ENCODE measurements at places on chromosomes 5 and 9.

GRCh38 chr5:93909356-93909755 lies 168.0 kb upstream of the POU5F2 start:
- DNase-seq, result no peak

DNA sequence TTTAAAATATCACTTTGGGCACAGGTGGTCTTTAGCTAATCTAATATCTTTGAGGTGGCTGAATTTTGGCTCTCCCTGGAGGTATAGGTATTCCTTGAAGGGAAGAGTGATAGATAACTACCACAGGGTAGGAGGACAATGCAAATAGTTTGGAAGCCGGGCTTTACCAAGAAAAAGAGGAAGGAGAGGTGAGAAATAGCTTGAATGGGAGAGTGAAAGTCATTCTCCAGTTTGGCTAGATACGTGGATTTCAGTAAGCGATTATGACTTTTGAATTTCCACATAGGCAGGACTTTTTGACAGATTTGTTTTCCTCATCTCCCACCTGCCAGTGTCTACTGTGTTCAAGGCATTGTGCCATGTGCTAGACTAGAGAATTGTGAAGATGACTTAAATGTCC lies 45.5 kb downstream of the RASA1 start:
- DNase-seq, result no peak

DNA sequence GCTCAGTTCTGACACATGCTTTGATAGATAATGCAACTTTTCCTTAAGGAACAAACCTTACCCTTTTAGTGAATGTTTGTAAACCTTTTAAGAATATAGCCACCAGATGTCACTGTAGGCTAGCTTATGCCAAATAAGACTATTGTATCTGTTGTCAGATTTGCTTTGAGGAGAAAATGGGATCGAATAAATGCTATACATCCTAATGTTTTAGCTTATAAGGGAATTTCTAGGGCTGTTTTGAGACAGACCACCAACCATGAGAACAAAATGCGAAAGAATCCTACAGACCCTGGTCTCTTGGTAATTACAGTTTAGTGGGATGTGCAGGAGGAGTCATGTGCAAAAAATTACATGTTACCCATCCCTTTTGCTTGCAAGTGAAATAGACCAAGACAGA lies 127.6 kb upstream of the NMUR2 start:
- no peak for DNase-seq

DNA sequence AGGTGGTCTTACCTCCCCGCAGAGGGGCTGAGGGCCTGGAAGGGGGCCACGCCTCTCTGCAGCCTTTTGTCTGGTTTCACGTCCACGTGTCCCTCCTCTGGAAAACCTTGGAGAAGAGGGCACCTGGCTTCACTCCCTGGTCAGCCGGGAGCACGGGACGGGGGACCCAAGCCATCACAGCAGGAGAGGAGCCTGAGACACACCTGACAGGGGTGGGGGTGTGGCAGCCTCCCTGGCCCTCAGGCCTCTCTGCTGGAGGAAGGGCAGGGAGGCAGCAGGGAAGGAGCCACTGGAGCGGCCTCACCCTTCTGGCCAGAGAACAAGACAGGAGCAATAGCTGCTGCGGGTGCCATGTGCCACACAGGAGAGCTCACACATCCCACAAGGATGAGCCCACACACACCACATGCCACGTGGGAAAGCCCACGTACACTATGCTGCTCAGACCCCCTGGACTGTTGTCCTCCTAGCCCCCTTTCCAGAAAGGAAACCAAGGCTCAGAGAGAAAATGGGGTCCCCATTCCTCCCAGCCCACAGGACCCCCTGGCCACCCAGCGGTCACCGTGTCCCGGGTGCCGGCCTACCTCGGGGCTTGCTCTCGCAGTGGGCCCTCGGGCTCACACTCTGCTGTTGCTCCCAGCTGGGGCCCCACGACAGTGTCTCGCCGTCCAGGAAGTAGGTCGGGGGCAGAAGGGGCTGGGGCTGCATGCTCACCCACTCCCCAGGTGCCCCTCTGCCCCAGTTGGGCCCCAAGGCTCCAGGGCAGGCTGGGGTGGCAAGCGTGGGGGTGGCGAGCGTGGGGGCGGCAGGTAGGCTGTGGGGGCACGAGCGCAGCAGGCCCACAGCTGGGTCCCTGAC lies 18.2 kb downstream of the CCDC187 start:
- DNase-seq, result no peak

GRCh38 chr9:120331913-120332312 lies 248.1 kb downstream of the CDK5RAP2 start:
- DNase-seq, result no peak

DNA sequence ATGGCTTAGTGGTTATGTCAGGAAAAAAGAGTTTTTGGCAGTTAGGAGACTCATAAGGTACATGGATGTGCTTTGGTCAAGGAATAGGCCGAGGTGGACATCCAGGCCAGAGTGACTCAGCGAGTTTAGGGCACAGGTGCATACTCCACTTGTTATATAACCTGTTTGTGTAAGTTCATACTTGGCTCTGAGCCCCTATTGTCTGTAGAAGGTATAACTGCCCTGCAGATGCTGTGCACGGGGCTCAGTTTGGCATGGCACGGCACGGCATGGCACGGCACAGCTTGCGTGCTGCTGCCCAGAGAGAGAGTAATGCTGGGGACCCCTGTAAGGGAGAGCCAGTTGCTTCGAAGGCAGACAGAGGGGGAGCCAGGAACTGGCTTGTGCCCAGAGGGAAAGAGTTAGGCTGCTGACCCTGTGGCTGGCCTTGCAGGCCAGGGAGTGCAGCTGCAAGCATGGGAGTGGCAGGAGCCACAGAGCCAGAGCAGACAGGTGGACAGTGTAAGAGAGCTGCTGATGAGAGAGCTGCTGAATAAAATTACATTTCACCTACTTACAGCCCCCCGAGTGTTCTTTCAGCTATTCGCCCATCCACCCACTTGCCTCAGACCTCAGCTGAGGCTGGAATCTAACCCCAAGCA lies 32.2 kb downstream of the GCNT4 start:
- no peak for DNase-seq

- no peak for DNase-seq
These were observed 158.8 kb downstream of the DEPDC1B start for GRCh38 chr5:60540856-60541805.

DNA sequence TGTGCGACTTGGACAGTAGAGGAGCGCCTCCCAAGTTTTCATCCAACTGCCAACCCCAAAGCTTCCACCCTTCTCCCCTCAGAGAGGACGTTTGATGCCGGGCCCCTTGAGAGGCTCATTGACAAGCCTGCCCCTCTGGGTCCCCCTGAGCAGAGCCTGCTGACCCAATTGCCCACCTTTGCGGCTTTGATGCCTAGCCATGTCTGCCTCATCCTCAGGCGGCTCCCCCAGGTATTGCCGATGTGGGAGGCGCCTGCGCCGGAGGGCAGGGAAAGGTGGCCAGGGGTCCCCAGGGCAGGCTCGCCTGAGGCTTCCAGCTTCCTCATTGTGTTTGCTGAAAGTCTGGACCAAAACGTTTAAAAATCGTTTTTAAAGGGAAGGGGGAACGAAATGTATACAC lies 1.4 kb downstream of the ODF2 start:
- no peak for DNase-seq

- no peak for DNase-seq
These were observed 74.9 kb upstream of the CER1 start for GRCh38 chr9:14797435-14797834.

- DNase-seq, result no peak
These were observed 647.3 kb upstream of the GRAMD2B start for GRCh38 chr5:125775896-125776295.

- peak; percentile 70 for DNase-seq
These were observed 20.2 kb downstream of the IGIP start for GRCh38 chr5:140145818-140146522.

GRCh38 chr9:35164711-35165110 lies 2.9 kb downstream of the UNC13B start:
- DNase-seq, result no peak

DNA sequence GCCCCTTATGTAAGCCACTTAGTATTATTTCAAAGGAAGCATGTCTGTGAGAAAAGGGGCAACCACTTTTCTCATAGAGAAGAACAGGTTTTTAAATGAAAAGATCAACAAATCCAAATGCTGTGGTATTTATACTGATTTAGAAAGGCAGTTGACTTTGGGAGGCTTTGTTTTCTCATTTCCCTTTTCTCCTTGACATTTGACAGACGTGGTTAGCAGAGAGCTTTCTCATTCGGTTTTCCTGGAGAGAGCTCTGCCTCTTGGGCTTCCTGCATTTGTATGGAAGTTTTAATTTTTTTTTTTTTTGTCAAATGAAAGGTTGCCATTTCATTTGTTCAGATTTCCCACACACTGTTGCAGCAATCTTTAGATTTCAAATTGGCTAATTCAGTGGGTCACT lies 62.5 kb downstream of the EXOSC2 start:
- DNase-seq, result no peak

GRCh38 chr5:39158127-39158593 lies 61.2 kb downstream of the FYB1 start:
- no peak for DNase-seq

DNA sequence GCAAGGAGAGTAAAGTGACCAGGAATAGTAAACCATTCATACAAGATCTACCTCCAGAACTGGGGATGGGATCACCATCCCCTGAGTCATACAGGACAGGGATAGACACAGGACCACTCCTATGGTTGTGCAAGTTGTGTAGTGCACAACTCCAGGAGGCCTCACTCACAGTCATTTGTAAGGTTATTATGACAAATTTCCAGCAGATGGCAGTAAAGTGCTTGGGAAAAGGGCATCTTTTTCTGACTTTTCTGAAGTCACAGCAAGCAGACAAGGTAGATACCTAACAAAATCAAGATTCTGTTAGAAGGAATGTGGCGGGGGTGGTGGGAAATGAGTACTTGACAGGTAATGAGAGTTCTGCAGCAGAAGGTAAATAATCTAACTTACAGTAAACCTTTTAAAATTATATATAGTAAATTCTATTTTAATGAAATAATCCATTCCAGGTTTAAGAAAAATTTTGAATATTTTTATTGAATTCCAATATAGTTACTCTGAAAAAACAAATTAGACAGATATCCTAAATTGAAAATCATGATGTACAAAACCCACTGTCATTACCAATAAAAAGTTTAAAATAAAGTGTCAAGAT lies 16.7 kb upstream of the KIF27 start:
- DNase-seq, result no peak

- no peak for DNase-seq
These were observed 68.2 kb upstream of the HRH2 start for GRCh38 chr5:175589714-175590113.

DNA sequence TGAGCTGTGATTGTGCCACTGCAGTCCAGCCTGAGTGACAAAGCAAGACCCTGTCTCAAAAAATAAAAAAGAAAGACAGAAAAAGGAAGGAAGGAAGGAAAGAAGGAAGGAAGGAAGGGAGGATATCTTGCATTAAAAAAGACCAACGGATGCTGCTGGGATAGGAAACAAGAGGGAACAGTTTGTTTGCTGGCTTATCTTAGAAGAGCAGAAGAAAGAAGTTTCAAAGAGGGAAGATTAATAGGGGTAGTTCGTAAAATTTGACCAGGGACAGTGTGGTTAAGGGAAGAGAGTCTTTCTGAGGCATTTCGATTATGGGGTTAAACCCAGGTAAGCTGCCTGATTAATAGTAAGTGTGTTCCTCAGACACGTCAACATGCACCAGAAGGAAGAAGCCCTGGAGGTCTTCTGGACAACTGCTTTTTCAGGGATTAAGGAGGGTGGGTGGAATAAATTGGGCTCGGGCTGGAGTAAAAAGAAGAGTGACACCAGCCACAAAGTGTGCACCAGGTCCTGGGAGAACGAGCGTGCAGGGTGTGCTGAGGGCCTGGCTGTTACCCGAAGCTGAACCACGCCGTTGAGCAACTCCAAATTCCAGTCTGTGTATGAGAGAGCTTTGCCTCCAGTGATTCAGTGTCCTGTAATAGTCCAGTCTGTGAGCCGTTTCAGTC lies 24.8 kb downstream of the FYB1 start:
- peak; percentile 45 for DNase-seq

DNA sequence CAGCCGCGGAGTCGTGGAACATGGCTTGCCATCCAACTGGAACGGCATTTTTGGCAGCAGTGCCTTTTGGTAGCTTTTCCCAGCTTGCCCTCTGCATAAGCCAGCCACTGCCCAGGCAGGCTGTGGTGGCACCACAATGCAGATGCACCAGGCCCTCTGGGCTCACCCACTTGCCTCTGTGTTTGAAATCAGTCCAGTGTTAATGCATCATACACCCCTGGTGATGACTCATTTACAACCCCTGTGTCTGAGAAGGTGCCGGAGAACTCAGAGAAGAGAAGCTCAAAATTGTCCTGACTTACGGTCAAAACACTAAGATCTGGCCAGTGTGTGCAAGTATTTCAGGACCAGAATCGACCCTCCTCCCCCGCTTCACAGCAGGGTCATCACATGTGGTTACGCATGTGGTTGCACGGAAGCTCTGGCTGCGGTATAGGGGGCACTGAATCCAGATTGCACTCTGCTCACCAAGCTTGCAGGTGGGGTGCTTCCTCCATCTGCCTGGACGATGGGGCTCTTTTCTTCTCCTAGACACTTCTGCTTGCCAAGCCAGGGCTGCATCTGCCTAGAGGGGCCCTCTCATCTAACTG lies 66.5 kb upstream of the SMIM15 start:
- no peak for DNase-seq

DNA sequence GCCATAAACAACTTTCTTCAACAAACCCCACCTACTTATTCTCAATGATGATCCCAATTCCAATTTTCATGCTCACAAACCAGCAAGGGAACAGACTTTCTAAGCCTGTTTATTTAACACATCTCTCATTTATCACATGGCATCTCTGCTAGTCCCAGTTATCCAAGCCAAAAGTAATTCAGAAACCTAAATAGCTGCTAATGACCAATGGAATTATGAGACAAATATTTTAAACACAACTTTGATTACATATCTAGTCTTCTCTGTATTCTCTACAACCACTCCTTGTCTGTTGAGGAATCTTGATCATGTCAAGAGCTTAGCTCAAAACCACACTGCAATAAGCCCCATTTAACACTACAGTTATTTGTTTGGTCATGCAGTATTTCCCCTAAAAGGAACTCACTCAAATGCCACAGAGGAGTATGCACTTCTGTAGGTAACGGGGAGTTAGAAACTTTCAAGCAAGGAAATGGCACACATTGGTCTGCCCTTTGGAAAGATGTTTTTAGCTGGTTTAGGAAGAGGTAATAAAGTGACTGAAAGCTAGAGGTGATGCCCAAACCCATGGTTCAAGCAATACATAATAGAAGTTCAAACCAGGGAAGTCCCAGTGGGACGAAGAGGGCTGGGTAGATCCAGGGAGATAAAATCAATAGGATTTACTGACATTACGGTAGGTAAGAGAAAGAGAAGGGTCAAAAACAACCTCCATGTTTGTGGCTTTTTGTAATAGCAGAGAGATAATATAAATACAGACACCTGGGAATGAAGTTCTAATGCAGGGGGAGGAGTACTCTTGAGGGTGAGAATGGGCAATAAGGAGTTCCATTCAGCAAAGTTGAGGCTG lies 42.1 kb upstream of the HTR4 start:
- no peak for DNase-seq
